ENCODE measurements at places on chromosomes 12 and 14.

DNA sequence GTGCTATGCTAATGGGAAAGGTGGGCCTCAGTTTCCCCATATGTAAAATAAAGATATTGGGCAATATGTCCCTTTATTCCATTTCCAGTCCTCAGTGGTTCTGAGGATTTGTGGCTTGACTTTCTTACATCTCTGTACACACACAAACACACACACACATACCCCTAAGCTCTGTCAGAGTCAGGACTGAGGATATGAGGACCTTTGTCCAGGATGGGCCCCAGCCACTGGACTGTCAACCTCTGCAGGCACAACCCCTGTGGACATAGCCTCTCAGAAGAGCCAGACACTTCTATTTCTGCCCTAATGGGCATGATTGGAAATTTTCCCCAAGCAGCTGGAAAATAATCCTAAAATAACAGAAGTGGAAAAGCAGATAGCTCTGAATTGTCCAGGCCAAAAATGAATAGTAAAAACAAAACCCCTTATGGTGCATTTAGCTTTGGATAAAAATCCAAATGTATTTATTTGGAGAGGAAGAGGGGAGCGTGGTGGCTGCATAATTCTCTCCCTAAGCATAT lies 50.2 kb downstream of the RIN3 start:
- no peak for DNase-seq

DNA sequence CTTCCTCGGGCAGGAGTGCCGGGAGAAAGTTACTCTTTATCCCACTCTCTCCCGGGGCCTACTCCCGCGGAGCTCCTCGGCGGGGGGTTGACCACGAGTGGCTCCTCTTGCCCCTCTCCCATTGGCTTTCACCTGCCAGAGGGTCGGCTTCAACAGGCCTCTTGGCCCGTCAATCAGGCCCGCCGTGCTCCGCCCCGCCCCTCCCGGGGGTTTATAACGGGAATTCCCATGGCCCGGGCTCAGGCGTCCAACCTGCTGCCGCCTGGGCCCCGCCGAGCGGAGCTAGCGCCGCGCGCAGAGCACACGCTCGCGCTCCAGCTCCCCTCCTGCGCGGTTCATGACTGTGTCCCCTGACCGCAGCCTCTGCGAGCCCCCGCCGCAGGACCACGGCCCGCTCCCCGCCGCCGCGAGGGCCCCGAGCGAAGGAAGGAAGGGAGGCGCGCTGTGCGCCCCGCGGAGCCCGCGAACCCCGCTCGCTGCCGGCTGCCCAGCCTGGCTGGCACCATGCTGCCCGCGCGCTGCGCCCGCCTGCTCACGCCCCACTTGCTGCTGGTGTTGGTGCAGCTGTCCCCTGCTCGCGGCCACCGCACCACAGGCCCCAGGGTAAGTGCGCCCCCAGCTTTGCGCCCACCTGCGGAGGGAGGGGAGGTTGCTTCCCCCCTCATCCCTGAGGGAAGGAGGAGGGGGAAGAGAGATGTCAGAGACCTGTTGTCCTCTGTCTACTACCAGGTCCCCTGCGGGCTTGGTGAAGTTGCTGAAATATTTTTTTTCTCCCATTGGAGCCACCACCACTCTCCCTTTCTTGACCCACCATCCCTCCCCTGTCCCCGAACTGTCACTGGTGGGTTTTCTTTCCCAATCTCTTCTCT lies at the start of gene SMOC1:
Gene SMOC1, plus strand, starts transcription at position 242 of the 869 bp plus-strand sequence. Its CDS starts 263 bp downstream, at position 505.
- no peak for DNase-seq

DNA sequence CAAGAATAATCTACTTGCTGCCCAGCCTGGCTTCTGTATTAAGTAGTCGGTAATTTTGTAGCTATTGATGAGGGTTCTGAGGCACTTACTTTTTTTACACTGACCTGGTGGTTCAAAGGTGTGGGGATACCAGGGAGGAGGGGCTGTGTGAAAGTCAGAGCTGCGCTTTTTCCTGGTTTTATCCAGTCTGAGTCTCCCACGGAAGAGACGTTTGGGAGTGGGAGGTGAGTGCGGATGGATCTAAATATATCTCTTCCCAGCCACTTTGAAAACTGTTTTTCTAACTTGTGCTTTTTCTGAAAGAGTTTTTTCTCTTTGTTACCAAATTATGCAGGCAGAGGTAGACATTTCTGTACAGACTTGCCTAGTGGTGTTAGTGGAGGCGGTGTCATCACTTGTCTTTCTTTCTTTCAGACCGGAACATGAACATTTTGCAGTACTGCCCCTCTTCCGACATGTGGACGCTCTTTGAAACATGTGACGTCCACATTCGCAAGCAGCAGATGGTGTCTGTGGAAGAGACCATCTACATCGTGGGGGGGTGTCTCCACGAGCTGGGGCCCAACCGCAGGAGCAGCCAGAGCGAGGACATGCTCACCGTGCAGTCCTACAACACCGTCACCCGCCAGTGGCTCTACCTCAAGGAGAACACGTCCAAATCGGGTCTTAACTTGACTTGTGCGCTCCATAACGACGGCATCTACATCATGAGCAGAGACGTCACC lies 17.4 kb upstream of the MANSC4 start:
- DNase-seq, result no peak

DNA sequence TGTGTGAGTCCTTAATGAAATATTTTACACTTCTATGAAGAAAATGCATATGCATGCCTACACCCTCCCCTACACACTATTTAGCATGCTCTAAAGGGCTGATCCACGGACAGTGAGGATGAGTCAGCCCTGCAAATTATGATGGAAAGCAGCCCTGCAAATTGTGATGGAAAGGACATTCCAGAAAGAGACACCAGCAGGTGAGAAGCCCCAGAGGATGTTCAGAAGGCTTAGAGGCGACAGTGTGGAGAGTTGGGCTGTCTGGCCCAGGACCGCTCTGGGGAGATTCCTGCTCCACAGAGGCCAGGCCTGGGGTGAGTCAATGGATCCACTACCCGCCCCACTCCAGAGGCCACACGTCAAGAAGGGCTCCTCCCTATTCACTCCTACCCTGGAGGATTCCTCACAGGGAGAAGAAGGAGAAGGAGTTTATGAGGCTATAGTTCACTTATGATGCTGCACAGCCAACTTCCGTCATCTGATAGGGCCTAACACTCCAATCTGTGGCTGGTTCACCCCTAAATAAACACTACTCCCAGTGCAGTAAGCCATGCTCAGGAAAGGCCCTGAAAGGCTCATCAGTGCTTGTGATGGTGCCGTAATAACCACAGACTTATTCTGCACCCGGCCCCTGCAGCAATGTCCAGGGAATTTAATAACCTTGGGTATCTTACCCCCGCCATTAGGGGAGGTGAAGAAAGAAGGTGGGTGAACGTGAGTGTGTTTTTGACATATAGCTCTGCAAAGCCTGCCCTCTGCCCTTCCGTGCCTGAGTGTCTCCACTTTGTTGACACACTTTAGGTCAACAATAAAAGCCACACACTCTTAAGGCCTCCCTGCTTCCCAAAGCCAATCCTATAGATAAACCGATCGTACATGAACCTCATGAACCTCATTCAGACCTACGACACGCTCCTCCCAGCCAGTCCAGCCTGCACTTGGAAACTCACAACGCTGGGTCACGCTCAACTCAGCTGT lies 46.4 kb downstream of the CLMN start:
- no peak for DNase-seq

DNA sequence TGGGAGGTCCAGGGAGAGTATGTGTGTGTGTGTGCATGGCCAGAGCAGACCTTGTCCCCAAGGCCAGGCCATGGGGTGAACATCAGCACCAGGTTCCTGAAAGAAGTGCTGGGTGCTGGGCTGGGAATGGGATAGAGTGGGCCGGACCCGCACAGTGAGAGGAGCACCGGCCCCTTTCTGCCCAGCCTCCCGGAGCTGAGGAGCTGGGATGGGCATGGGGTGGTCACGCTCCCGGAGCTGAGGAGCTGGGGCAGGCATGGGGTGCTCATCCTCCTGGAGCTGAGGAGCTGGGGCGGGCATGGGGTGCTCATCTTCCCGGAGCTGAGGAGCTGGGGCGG lies 83.3 kb downstream of the B4GALNT3 start:
- no peak for DNase-seq

DNA sequence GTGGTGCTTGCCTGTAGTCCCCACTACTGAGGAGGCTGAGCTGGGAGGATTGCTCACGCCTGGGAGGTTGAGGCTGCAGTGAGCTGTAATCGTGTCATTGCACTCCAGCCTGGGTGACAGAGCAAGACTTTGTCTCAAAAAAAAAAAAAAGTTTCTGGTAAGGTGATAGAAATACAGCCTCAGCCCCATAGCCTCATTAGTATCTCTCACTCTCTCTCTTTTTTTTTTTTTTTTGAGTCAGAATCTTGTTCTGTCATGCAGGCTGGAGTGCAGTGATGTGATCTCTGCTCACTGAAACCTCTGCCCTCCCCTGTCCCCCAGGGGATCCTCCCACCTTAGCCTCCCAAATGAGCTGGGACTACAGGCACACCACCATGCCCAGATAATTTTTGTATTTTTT lies 19.2 kb downstream of the MTHFD1 start:
- DNase-seq, result no peak

- DNase-seq, result no peak
Observed at GRCh38 chr12:58296863-58297262, 355.5 kb downstream of the ATP23 start.

DNA sequence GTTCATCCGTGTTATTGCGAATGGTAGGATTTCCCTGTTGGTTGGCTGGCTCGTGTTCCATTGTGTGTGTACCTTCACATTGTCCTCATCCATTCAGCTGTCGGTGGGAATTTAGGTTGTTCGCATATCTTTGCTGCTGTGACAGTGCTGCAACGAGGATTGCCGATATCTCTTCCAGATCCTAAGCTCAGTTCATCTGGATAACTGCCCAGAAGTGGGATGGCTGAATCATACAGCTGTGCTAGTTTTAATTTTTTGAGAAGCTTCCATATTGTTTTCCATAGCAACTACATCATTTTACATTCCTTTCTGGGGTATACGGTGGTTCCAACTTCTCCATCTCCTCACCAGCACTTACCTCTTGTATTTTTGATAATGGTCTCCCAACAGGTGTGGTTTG lies 292.8 kb upstream of the SFSWAP start:
- no peak for DNase-seq

DNA sequence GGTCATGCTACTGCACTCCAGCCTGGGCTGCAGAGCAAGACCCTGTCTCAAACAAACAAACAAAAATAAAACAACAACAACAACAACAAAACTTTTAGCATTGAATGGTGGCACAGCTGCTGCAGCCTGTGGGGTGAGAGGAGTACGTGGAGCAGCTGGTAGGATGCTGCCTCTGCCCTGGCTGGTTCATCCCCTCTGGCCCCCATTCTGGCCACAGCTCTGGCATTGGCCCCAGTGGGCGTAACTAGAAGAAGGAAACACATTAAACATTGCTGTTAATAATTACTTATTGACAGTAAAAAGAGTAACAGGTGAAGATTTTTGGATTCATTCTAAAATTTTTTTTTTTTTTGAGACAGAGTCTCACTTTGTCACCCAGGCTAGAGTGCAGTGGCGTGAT lies 28.8 kb upstream of the C2CD5 start:
- DNase-seq, result no peak

DNA sequence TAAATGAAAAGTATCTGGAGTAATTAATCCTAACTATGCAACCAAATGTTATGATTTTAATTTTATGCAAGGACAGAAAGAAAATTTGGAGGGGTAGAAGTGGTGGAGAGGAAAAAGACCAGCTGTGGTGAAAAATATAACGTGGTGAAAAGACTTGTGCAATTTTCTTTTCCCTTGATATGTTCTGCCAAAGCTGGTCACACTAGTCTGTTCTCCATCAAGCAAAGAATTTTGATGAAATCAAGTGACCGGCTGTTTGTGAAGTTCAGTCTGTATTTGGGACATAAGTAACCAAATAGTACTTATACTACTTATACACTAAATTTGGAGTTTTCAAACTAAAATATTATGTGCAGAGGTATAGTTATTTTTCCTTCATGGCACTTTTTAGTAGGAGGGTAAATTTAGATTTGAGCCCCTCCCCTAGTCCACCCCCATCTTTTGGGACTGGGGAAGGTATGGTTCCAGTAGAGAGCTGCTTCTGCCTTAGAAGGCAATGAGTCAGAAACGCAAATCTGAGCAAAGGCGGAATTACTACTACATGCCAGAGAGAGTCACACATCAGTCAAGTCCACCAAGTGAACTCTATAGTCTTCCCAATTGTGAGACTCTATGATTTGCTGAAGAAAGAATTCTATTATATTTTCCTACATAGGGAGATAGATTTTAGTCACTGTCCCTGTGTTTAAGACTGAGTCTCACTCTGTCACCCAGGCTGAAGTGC lies 229.7 kb downstream of the SLC25A21 start:
- DNase-seq, result no peak

DNA sequence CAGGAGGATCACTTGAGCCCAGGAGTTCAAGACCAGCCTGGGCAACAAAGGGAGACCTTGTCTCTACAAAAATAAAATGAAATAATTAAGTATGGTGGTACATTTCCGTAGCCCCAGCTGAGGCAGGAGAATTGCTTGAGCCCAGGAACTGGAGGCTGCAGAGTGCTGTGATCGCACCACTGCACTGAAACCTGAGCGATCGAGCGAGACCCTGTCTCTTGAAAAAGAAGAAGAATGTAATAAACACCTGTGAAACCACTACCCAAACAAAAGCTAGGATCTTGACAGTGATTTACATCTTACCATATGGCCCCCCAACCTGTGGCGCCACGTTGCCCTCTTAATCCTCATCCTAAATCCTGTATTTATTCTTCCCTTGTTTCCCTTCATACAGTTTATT lies 5.7 kb upstream of the DTX1 start:
- no peak for DNase-seq

- DNase-seq, result no peak
Observed at GRCh38 chr14:49607583-49607982, 8.8 kb downstream of the LRR1 start.

DNA sequence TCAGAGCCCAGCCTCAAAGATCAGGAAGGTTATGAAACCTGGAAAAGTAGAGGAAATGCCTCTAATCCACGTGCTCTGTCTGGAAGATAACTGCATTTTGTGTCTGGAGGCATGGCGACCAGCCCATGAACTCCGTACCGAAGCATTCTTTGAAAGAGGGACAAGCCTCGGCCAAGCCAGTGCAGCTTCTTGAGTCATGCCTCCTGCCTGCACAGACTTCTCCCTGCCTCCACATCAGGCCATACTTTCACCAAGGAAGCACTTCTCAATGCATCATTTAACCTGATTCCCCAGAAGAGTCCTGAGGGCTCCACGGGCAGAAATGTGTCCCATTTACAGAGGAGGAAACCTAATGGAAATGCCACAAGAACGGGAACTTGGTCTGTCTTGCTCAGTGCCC lies 3.4 kb downstream of the ACTN1 start:
- no peak for DNase-seq

GRCh38 chr12:23356440-23356839 lies 593.0 kb downstream of the SOX5 start:
- DNase-seq, result no peak

- no peak for DNase-seq
Observed at GRCh38 chr12:11023387-11023786, 967 bp upstream of the TAS2R19 start.

GRCh38 chr12:4284306-4284705 lies 10.7 kb downstream of the CCND2 start:
- DNase-seq, result no peak

DNA sequence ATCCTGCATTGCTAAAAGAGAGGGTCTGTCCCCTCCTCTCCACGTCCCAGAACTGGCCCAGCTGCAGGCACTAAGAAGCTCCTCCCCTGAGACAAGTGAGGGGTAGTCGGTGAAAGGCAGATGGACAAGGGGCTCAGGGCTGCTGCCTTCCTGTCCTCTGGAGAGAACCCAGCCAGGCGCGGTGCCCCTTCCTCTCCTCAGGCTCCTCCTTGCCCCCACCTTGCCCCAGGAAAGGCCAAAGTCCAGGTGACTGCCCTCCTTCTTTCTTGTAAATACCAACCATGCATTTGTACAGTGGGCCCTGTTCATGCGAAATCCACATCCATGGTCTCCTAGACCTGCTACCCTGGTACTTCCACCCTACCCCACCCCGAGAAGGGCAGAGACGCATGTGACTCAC lies 9.7 kb downstream of the PPP1R1A start:
- no peak for DNase-seq
